Left ventricle myocardium inferior (tissue), 1 donor: ENCODE measurements at places on chromosomes 7 and 10.

DNA sequence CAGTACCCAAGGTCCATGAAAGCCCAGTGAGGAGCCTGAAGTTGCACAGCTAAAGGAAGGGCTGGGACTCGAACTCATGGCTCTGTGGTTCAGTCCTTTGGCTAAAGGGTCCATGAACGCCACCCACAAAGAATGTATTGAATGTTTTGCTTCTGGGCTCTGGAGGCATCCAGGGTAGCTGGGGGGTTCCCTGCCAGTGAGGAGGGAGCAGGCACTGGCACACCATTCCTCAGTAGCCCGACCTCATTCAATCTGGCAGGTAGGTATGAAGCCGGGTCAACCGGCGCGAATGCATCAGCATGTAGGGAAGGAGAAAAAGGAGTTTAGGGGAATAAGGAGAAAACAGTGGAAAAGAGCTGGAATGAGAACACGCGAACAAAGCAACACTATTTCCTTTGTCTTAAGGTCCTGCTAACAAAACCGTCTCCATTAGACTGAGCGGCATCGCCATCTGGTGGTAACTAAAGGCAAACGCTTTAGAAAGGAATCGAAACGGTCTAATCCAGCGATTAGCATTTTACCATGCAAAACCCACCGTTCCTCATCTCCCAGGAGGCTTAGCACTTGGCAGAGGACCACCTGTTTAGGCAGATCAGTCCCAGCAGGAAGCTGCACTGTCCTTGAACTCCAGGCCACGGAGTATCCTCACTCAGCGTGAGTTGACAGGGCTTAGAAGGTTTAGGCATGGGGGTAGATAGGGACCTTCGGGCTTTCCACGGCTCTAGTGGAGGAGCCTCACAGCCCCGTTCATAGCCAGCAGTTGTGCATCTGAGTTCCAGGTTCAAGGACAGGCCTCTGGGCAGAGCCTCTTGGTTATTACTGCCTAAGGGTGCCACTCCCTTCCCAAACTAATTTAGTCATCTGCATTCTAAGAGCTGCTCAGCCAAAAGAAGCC, 122.8 kb downstream of the UBE2H start:
- peak; percentile 39 for DNase-seq

DNA sequence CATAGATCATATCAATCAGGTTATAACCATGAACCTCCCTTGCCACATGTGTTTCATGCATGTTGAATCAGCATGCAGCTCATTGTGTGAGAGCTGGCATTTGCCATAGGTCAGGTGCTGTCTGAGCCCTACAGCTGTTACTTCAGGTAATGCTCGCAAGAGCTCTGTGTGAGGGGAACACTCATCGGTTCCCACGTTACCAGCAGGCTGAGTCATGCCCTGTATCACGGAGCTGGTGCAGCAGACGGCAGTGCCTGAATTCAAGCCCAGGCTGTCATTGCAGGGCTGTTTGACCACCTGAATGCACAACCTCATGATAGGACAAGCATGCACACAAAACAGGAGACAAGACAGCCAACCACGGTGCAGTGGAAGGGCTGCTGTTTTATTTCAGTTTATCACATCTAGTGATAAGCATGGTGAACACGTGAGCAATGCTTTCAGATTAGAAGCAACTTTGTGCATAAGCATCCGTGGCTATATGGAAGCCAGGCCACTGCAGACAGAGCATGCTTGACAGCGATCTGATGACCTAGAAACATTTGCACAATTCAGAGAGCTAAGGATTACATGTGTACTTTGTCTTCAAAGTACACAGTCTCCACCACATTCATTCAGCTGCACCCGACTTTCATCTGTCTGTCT, 56.4 kb upstream of the PFKP start:
- DNase-seq, result no peak

GRCh38 chr10:18325889-18326531, 185.8 kb downstream of the CACNB2 start:
- DNase-seq, result no peak

DNA sequence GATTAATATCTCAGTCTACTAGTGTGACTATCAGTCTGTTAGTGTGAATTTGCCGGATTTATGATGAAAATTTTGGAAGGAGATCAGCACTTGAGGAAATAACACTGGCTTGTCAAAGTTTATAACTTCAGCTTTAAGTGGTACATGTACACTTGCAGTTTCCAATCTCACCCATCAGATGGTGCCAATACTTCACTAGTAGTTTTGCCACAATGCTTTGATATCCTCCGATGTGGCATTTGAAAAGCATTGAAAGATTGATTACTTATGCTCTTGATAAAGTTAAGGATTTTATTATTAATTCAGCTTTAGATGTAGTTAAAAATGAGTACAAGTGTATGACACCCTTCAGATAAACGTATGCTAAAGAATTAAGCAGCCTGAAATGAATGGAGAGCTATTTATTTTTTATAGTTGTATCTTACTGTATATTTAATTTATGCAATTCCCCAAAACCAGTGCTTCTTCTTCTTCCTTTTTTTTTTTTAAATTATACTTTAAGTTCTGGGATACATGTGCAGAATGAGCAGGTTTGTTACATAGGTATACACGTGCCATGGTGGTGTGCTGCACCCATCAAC, 98.2 kb downstream of the ANLN start:
- no peak for DNase-seq

- DNase-seq, result no peak
These were observed 52.1 kb downstream of the INPP5A start for GRCh38 chr10:132589681-132590080.

DNA sequence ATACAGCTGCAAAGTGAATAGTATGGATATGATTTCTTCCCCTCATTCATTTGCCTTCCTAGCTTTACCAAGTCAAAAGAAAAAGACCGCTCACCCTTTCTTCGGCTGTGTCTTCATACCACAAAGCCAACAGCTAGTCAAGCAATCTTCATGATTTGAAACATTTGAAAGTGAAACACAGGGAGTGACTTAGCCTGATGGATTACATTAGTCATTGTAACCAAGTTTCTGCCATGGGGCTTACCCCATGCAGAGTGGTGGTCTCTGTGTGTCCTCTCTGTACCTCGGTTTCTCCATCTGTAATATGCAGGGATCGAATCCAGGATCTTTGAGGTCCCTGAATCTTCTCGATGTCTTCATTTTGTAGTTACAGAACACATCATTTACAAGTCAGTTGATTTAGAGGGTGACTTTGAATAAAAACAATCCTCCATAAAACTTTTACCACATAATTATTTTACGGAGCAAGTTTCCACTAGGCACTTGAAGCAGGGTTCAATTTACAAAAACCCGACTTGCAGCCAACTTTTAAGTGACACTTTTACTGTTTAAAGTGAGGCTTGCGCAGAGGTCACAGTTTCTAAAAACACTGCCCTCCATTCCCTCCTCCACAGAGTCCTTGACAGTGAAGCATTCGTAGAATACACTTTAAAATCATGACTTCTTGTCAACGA, 2.2 kb upstream of the LGI1 start:
- DNase-seq, result no peak

DNA sequence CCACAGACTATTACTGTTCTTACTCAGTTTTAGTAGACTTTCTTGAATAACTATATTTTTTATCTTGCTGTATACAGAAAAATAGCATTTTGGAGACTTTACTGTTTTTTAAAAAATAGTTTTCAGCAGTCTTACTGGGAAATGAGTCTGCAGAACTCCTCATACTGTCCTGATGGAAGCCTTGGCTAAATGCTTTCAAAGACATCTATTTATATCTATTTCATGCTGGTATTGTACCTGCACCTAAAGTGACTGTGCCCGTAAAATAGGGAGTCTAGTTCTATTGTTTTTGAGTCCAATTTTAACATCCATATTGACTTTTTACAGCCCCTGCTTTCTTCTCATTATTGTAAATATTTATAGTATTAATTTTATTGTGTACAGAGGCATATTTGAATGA, 288.6 kb upstream of the CDC14C start:
- no peak for DNase-seq

DNA sequence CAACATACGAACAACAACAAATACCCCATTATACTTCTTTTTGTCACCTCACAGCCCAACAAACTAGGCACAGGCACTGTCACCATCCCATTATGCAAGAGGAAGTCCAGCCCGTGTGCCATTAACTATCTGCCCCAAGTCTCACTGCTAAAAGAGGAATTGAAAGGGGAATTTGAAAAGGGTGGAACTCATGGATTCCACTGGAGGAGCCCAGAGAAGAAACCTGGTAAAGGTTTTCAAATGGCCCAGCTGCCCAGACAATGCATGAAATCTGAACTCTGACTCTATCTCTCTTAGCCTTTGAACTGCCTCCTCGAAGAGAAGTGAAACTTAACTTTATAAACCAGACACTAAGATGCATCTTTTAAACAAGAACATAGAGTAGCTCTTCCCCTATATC, 130.0 kb downstream of the PLXNA4 start:
- DNase-seq, result no peak

DNA sequence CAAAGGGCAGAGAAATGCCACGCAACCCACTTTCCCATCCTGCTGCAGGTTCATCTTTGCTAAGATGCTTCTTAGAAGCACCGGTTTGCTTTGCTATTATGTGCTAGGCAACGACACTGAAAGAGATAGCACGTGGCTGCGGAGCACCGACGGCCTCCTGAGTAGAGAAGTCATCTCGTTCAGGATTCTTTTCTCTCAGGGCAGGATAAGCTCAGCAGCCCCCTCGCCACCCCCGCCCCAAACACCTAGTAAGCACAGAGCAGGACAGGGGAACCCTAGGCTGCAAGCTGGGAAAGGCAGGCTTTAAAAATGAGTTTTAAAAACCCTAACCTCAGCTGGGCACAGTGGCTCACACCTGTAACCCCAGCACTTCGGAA, 15.0 kb downstream of the ASB13 start:
- DNase-seq, result no peak

GRCh38 chr7:16083931-16084330, 337.4 kb downstream of the CRPPA start:
- no peak for DNase-seq

- DNase-seq, result no peak
These were observed 35.2 kb upstream of the FZD1 start for GRCh38 chr7:91228927-91229558.

DNA sequence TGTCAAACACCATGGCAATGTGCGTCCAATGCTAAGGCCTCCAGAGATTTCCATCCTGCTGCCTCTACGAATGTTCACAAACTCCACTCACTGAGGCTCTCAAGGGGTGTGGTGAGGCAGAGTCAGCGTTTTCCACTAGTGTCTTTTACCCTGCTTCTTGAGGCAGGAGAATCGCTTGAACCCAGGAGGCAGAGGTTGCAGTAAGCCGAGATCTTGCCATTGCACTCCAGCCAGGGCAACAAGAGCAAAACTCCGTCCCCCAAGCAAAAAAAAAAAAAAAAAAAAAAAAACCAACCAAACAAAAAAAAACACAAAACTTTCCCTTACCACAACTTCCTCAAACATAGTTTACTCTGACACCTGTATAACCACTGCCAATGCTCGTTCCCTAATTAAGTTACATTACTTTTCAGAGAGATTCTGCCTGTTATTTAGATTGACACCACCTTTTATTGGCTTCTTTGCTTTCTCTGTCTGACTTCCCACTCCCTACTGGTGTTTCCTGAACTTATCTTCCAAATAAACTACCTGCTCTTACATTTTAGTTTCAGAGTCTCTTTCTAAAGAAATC, 102.1 kb upstream of the ZNF746 start:
- DNase-seq, result no peak

DNA sequence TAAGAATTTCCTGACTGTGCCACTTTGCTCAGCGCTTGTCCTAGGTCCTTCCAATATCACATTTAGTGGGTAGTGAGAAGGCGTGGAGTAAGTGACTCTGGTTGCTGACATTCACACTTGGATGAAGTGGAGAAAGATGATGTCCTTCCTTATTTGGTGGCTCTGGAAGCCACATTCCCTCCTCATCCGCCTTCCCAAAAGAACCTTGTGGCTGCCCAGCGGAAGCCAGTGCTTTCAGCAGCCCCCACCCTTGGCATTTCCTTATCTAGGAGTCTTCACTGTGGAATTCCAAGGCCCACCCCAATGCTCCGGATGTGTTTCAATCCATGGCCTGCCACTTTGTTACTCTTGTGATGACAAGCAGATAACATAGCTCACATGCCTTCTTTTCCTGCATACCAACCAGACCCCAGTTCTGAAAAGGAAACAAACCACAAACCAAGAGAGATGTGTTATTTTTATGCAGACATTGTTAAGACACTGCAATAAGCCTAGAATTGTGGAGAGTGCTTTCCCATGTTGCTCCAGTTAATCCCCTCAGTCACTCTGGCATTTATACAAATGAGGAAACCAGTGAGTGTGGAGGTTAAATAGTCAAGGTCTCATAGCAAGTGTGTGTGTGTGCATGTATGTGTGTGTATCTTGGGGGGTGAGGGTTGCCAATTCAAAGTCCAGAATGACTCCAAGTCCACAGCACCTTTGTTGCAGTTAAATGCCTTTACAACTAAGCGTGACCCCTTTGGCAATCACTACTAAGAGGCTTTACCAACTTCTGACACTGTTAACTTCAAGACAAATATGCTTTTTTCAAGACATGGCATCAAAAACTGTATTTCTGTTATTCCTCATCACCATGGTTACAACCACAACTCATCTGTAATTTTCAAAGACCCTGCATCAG, 10.3 kb upstream of the ANKRD1 start:
- peak; percentile 58 for DNase-seq

DNA sequence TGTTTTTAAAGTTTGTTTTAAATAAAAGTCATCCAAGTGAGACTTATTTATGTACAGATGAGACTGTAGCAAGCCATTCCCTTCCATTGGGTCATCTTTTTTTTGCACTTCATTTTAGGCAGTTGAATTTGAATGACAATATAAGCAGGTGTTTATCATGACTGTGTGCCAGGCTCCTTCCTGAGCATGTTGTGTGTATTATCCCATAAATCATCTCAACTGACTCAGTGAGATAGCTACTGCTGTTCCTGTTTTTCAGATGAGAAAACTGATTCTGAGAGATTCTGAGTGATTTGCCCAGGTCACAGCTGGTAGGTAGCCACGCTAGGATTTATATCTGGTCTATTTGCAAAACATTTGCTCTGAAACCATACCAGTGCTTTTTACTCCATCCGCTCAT, 11.7 kb downstream of the TMEM254 start:
- no peak for DNase-seq

DNA sequence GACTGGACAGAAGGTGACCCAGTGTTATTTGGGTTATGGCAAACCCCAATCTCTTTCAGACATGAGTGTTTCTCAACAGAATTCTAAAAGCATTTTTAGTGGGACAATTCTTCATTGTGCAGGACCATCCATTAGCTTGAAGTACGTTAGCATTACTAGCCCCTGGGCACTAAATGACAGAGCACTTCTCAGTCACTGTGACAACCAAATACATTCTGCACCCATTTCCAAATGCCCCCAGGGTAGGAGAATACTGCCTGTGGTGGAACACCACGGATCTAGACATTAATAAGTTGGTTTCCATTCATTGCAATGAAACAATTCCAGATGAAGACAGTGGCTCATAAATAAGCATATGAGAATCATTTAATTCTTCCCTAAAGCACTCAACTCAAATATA, 102.4 kb upstream of the FRMD4A start:
- no peak for DNase-seq

- no peak for DNase-seq
These were observed 429.7 kb downstream of the ARL4A start for GRCh38 chr7:13117103-13117502.

DNA sequence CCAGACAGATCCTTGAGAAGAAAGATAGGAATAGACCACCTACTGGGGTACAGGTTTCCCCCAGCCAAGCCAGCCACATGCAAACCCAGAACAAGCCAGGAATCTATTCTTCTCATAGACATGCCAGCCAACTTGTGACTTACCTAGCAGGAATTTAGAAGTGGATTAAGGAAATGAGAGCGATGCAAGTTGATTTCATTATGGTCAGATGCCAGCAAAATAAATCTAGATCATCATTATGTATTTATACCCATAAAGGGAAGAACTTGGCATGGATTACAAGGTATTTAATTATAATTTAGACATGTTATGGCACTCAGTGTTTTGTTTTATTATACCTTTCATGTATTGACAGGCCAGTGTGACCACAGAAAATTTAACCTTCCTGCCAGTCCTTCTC, 32.8 kb downstream of the SLC35G1 start:
- DNase-seq, result no peak
